NCI-H2081 (cell line): ENCODE measurements at places on chromosomes 4 and X.

DNA sequence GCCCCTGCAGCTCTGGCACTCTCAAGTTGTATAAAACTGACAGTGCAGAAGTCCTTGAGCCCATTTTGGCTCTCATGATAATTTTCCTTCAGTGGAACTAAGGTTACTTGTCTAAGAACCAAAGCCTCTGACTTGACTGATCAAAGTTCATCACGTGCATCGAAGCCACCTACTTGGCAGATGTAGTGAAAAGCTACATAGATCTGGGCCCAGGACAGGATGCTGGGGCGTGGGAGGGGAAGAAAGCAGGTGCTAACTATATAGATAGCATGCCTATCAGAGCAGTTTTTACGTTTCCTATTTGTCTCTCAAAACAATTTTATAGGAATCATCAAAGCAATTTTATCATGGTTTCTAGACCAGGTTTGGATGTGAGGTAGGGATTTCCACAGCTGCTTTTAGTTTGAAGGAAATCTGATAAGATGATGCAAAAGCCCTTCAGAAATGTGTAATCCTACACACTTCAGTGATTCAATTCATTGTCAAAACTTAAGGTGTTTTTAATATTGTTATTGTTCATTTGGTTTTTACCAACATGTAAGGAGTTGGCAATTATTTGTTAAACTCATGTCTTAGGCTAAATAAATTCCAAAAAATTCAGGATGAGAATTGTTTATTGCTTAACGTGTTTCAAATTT lies 1.2 kb upstream of the CD40LG start:
- no peak for DNase-seq

DNA sequence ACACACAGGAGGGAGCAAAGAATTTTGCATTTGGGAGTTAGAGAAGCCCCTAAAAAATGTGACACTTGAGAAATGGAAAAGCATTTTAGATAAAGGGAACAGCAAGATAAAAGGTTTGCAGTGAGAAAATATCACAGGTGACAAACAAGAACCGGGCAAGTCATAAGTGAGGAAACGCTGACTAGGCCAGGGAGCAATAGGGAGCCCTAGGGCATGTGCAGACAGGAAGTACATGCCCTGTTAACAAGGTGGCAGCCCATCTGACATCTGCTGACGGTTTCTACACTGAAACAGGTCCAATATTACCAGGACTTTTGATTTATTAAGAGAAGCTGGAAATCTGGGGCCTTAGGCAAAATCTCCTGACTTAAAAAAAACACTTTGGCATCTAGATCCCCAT lies 4.0 kb upstream of the IL13RA1 start:
- peak; percentile 23 for DNase-seq

- no peak for DNase-seq
Observed at GRCh38 chr4:8689741-8690140, 97.2 kb downstream of the CPZ start.

DNA sequence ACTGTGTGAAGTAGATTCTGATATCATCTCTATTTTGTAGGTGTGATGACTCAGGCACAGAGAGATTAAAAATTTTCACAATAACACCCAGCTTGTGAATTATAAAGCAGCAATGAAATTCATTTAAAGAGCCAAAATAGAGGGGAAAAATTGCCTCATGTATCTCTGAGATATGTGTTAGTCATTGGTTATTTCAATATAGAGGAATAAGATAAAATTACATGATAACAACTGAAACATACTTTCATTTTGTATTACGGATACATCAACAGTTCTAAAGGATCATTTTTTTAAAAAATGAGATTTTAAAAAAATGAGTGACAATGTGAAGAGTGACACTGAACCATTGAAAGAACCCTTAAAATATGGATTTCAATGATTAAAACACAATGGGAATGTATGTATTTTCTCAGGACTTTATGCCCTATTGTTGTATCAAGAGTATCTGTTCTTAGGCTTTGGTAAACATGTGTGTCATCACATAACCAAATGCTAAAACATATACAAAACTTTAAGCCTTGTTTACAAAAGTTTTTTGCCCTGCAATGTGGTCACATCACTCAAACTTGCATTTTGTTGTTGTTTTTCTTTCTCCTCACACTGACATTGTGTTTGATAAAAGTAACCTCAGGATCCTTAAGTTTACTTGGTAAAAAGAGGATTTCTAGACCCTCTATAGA lies 221.3 kb downstream of the ANTXR2 start:
- DNase-seq: no peak

DNA sequence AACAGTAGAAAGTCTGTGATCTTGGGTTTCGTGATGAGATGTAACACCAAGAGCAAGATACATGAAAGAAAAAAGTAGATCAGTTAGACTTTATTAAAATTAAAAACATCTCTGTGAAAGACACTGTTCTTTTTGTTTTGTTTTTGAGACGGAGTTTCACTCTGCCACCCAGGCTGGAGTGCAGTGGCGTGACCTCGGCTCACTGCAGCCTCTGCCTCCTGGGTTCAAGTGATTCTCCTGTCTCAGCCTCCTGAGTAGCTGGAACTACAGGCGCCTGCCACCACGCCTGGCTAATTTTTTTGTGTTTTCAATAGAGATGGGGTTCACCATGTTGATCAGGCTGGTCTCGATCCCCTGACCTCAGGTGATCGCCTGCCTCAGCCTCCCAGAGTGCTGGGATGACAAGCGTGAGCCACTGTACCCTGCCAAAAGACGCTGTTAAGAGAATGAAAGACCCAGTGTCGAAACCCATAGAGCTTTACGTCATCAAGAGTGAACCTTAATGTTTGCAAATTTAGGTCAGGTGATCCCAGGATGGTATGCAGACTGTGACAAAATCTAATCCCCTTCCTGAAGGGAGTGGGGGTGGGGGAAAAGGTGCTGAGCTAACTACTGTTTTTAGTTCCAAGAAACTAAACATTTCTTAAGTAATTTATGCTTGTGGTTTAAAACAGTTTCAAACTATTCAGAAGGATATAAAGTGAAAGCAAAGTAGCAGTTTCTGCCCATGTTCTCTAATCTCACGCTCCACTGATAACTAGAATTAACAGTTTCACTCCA lies 8.0 kb downstream of the OFD1 start:
- no peak for DNase-seq

- no peak for DNase-seq
Observed at GRCh38 chrX:133333154-133333750, 82.0 kb downstream of the GPC4 start.

GRCh38 chr4:15506464-15506863 lies 36.8 kb downstream of the CC2D2A start:
- DNase-seq: no peak

DNA sequence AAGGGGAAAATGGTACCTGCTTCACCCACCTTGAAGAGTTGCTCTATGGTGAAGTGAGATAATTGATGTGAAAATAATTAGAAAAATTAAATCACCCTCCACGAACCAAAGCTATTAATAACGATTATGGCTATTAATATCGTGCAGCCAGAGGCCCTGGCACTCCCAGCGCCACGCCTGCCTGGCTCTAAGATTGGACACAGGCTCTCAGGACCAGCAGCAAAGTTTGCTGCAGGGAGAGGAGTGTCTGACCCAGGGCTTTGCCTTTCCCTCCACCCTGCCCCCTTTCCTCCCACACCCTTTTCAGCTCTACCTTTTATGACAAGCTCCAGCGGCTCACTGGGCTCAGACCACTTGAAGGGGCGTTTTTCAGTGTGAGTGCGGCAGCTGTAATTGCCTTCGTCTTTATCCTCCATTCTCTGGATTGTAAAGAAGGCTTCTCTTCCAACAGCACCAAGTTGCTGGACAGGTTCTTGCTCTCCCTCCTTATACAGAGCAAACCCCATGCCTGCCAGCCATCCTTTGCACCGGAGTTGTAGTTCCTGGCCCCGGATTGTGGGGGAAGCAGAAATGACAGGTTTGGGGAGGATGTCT lies 11.5 kb downstream of the IGSF1 start:
- no peak for DNase-seq

DNA sequence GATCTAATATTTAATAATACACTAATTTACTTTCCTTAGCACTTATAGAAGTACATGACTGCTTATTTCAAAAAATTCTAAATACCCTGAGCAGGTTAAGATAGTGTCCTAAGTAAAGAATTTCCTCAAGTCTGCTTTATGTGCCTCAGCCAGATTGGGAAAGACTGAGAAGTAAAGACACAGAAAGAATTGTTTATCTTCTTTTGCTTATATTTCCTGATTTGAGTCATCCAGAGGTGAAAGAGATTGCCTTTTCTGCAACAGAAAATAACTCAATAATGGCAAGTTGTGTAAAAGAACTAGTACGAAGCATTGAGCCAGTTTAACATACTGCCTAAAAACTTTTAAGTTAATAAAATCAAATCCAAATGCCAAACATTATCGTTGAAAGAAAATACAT lies 45.0 kb downstream of the NAF1 start:
- no peak for DNase-seq

DNA sequence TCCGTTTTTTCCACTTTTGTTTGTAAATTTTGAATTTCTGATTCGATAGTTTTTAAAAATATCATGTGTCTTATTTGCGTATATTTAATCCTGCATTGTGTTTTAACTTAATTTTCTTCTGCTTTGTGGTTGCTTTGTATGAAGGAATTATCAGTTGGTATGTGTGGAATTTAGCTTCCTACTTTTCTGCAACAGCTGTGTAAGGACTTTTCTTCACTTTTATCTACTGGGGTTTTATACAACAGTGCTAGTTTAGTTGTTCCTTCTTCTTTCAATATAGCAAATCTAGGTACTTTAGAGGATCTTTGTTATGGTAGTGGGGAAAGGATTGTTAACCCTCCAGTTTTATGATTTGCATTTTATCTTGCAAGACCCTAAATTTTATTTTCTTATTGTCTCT lies 410.3 kb downstream of the CCSER1 start:
- no peak for DNase-seq

DNA sequence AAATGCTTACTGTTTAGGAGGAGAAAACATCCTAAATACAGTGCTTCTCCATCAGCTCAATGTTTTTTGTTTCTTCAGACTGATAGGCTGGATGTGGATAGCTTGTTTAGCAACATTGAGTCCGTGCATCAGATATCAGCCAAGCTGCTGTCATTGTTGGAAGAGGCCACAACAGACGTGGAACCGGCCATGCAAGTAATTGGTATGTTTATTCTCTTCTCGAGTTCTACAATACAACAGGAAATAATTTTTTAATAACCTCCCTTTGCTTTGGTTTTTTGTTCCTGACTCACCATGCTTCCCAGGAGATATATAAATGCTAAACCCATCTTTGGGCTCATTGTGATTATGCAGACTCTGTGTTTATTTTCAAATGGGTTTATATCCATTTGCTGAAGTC lies 60.9 kb downstream of the ARHGEF38 start:
- DNase-seq: peak; percentile 34

DNA sequence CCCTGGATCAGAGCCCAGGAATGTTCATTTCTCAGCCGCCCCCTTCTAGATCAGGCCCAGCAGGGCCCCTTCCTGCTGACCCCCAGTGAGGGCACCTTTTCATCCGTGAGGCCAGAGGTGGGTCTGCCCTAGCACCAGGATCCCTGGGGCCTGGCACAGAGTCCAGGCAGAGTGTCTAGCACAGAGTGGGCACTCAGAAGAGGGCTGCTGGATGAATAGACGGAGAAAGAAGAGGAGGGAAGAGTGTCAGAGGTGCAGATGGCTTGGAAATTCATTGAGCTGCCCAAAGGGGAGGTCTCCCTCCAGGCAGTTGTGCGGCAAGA lies 106.5 kb downstream of the CPZ start:
- DNase-seq: no peak

DNA sequence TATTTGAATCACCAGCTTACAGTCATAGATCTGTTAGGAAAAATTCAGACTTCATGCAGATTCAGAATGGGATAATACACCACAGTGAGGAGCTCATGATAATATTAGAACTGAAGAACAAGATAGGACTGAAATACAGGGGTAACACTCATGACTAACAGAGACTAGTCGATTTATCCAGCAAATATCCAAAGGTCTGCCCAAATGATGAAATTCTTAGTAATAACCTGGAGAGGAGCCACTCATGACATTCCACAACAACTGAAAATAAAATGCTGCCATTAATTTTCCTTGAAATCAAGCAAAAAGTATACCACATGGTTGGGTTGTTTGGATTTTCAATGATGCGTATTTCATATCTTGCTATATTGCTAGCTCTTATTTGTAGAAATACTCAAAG lies 903.7 kb upstream of the ADGRL3 start:
- no peak for DNase-seq

DNA sequence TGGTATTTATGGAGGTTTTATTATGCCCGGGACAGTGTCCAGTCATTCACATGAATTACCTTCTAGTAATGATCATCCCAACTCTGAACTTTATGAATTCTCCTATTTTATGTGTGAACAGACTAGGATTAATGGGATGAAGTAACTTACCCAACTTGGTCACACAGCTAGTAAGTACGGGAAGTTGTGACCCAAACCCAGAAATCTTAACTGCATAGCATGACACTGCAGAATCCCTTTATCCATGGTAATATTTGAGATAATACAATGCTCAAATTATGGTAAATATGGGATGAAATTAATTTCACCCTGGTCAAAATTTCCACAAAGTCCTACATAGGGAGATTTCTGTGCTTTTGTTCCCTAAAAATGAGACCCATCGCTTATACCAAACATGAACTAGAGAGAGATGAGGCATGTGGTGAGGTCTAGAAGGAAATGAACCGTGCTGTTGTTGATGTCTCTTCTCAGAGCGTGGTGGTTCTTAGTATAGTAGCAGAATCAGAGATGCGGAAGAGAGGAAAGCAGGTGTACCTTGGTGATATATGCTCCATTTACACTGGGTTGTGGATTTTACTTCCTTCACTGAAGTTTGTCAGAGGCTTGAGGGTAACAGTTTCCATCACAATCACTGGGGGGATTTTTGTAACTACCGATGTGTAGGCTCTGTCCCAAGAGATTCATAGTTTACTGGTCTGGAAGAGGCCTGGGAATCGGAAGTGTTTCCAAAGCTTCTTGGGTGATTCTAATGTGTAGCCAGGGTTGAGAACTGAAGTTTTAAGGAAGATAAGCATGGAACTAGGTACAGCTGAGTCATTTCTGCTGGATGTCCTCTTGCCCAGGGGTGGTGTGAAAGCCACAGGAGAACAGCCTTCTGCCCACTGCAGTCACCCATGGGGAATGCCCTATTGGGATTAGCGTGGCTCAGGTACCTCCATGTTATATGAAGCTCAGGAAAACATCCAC lies 30.2 kb upstream of the FAM9C start:
- DNase-seq: no peak

DNA sequence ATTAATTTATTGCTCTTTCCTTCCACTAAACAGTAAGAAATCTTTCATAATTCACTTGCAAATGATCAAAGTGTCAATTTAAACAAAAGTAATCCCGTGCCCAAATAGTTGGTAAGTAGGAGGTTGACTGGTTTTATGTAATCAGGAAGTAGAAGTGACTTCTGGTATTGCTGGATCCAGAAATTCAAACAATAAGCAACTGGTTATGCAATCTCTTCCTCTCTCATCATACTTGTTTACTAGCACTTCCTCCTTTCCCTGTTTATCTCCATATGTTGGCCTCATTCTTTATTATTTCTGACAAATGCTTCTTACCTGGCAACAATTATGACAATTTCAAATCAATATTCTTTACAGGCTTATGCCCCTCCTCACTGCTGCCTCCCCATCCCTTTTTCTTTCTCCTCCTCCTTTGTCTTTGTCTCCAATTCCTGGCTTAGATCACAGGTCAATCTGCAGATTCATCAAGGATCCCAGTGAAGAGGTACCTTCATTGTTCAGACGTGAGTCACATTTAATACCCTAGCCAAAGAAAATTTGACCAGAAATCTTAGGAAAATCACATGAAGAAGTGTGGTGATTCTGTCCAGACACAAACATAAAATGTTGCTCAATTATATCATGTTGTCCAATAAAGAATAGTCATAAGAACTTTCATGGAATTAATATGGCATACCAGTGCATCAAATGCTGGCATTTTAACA lies 323.2 kb upstream of the PCDH7 start:
- no peak for DNase-seq
